ENCODE measurements at places on chromosomes 7 and 10.

DNA sequence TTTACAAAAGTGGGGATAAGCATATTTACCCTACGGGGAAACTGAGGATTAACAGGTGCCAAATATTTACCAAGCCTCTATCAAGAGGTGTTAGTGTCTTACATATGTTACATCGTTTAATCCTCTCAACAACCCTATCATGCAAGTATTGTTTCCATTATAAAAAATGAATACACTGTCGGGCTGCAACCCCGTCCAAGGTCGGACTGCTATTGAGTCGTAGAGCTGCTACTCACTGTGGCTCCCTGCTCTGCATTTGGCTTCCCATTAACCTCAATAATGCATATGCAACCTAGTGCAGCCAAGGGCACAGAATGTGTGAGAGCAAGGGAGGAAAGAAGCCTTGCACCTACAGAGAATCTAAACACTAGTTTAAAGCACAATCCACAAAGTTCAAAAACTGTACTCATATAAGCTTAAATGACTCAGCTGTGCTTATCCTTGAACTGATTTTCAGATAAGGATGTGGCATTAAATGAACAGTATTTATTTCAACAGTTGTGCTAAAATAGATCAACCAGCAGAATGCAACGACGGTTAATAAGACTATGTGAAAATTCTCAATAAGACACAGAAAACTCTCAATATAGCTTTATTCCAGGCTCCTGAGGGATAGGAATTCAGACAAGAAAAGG, 49.9 kb downstream of the UBE2H start:
- no peak for DNase-seq

- DNase-seq, result no peak
Measured at GRCh38 chr7:2843191-2843685, 870 bp downstream of the GNA12 start.

GRCh38 chr7:31497516-31497915, 16.4 kb upstream of the ITPRID1 start:
- no peak for DNase-seq

DNA sequence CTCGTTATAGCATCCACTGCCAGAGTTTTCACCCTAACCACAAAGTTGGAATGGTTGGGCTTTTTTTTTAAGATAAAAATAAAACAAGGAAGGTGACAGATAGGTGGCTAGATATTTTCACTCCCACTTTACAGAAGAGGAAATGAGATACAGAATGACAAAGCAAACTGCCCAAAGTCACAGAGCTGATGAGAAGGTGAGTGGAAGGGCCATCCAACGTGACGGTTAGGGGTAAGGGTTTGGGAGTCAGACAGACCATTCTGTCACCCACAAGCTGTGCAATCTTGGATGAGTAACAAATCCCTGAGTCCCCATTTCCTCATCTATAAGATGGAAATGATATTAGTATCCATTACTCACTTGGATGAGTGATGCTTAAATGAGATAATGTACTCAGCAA, 106.9 kb upstream of the PDLIM1 start:
- DNase-seq, result no peak

GRCh38 chr10:67790534-67791408, 47.2 kb downstream of the DNAJC12 start:
- no peak for DNase-seq

DNA sequence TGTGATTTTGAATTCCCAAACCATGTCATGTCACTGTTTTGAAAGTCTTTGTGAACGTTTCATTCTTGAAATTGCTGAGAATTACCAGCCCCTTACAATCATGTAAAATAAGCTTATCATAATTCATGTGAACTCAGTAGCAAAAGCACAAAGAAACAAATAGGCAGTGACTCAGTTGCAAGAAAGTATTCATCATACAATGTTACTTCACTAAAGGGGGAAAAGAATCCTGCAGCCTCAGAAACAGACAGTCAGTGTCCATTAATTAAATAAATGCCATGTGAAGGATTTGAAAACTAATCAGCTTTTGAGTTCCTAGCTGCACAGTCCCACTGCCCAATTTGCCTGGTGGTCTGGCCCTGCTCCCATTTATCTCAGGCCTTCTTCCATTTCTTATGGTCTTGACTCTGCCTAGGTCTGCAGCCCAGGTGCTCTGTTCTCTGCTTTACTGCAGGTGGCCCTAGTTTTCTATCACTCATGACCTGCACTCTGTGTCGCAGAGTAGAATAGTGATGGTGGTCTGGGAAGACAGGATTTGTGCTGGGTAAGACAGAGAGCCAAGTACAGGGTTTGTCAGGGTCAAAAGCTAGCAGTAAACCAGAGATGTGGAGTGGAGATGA, 99.7 kb downstream of the PLCE1 start:
- no peak for DNase-seq

DNA sequence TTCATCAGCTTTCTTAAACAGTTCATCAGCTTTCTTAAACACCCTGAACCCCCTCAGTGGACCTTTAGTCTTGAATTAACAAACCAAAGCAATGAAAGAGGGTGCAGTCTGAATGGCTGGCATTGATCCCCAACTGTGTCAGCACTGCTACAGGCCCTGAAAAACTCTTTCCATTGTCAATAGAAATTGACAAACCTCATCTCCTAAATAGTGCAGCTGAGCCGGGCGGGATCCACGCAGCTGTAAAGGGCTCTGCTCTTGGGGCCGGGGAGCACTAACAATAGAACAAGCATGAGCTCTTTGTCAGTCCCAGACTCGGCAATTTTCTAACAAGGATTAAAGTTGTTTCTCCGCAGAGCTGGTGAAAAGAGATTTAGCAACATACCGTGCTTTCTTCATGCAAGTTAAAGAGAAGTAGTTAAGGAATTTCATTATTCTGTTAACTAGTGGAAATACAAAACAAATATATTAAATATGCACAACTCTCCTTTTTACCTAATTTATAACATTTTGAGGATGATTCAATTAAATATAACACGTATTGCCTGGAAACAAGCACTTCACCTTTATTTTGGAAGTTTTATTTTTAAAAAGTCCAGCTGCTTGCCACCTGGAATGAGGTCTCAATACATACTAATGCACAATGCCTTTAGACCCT, 24.7 kb upstream of the FEZF1 start:
- no peak for DNase-seq

DNA sequence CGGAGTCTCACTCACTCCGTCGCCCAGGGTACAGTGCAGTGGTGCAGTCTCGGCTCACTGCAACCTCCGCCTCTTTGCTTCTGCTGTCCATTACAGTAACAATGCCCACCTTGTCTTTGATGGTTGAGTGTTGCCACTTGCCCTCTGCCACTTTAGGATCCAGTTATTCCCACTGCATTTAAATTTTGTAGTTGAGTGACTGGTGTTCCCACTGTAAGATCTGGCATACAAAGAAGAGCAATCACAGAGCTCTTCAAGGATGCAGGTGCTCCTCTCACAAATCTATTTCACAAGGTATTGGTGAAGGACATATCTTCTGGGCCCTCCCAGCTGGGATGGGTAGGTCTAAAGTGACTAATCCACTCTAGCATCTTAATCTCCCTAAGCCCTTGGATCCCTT, 12.6 kb downstream of the PTER start:
- no peak for DNase-seq

- DNase-seq, result no peak
Measured at GRCh38 chr7:74502216-74502891, 48.6 kb downstream of the GTF2IRD1 start.

GRCh38 chr10:79933961-79934360, 14.9 kb downstream of the SFTPD start:
- DNase-seq, result no peak

GRCh38 chr10:22479419-22479818, 134.1 kb downstream of the SPAG6 start:
- no peak for DNase-seq

- no peak for DNase-seq
Measured at GRCh38 chr10:103789771-103790201, 65.6 kb downstream of the SH3PXD2A start.

- peak; percentile 29 for DNase-seq
Measured at GRCh38 chr7:157568770-157569584, 232.2 kb downstream of the DNAJB6 start.

- no peak for DNase-seq
Measured at GRCh38 chr7:90345595-90346335, 751 bp upstream of the GTPBP10 start.

DNA sequence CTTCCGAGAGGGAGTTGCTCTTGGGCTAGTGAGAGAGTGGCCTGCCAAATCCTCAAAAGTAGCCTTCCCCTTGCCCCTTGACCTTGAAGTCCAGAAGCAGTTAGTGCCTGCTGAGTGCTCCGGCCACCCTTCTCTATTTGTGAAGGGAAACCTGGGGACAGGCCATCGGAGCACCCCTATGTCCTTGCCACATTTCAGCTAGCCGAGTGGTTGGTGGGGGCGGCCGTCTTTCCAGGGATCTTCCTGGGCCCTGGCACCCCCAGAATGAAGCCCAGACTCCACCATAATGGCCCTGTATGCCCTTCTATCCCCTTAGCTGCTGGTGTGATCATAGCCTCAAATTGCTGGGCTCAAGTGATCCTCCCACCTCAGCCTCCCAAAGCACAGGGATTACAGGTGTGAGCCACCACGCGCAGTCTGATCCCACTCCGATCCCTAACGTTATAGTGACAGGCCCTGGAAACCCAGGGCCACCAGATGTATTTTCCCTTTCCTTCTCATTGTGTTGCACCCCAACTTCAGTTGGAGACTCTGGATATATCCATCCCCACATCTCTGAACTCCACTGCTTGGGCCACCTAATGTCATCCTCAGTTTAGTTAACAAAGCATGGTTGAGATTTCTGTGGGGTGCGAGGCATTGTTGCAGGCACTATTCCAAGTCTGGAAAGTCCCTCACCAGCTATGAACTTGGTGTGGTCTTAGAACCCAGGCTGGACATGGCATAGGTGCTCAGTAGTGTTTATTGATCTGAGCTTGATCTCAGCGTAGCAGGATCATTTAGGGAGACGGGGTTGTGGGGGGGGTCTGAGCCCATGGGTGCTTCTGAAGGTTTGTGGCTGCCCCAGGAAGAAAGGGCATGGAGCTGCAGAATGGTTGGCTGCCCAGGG, 1.6 kb downstream of the TSPAN14 start:
- no peak for DNase-seq

DNA sequence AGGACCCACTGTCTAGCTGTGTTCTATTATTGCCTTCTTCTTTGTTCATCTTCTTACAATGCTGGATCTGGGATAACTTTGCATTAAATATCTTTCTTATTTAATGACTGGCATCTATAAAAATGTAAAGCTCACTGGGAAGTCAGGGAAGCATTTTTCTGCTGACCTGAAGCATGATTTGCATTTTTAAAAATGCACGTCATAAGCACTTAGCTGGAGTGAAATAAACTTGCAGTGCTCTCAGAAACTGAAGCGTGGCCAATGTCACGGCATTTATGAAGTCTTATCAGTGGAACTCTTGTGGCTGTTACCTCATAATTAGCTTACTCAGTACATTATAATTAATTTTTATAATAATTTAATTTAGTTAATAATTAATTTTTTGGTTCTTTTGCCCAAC, 59.1 kb downstream of the FRMD4A start:
- DNase-seq, result no peak

DNA sequence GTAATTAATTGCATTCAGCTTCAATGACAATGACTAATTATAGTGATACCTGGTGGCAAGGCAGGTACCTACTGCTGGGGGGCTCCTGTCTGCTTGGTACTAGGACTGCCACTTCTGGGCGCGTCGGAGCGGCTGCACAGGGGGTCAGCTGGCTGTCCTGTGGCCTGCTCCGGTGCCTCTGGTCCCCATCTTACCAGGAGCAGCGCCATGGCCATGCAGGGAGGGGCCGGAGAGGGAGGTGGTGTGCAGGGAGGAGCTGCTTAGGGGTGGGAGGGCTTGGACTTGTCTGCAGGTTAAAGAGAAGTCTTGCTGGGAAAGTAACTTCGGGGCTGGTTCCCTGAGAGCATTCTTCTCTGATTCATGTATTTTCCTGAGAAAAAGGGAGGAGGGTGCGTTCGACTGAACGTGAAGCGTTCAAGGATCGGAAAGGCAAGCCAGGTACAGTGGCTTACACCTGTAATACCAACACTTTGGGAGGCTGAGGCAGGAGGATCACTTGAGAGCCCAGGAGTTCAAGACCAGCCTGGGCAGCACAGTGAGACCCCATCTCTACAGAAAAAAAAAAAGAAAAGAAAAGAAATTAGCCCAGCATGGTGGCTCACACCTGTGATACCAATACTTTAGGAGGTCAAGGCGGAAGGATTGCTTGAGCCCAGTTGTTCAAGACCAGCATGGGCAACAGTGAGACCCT, 15.4 kb downstream of the CUX1 start:
- DNase-seq, result no peak

DNA sequence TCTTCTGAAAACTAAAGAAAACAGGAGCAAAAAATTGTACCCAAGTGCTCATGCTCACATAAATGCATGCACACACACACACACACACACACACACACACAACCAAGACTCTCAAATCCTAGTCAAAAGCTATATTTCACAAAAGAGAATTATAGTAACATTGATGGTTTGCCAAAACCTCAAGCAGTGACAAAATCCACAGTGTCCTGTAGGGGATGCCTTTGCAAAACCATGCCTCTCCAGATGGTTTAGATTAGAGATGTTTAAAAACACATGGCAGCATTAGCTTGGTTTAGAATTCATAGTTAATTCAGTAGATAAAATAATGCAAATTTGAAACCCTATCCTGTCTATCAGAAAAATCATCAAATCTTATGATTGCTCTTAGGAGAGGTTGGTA, 232.2 kb downstream of the DYNC1I1 start:
- no peak for DNase-seq

DNA sequence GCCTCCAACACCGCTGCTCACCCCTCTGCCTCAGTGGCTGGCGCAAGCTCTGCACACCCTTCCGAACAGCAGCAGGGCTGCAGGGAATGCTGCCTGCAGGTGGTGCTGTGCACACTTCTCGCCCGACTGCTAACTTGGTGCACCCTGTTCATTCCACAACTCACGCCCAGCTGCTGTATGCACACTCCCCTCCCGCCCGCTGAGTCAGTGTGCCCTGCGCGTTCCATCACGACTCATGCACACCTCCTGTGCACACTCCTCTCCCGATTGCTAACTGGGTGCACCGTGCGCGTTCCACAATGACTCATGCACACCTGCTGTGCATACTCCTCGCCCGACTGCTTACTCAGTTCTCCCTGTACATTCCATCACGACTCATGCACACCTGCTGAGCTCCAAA, 21.5 kb downstream of the ADARB2 start:
- no peak for DNase-seq

GRCh38 chr7:12623885-12624498, 53.5 kb downstream of the SCIN start:
- no peak for DNase-seq

DNA sequence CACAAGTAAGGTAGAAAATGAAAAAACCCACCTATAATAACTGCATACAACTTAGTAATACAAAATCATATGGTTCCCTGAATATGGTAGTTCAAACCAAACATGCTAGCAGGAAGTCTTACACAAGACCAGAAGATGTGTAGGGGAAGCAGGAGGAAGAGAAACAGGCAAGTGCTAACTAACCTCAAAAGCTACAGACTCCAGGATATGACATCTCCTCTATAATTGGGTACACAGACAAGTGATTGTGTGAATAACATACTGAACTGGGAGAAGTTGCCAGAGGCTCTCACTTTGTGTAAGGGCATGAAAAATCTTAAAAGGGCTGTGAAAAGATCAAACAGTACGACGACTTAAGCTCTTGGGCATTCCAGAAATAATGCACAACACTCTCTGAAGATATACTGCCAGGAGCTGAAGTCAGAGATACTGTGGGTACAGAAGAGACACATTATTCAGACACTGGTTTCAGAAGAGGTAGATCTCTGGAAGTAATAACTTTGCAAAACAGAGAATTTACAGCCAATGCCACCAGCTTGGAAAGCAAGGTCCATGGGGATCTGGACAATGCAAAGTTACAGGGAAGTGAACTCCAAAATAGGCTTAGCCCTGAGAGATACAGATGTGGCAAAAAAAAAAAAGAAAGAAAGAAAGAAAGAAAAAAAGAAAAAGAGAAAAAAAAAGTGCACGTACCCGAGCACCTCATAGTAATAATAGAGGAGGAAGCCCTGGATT, 767.2 kb downstream of the TNS3 start:
- DNase-seq, result no peak
